ENCODE measurements at places on chromosomes 16 and 17.
A peak's percentile ranks its signal among the peaks of the same experiment; 100 is the strongest.

DNA sequence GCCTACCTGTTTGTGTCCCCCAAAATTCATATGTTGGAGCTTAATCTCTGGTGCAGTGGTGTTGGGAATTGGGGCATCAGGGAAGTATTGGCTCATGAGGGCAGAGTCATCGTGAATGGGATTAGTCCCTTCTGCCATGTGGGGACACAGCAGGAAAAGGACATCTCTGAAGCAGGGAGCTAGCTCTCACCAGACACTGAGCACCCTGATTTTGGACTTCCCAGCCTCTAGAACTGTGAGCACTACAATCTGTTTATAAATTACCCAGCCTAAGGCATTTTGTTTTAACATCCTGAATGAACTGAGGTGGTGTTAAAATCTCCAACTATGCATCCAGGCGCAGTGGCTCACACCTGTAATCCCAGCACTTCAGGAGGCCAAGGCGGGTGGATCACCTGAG is 206.0 kb downstream of the SEC14L1 start:
- no peak for DNase-seq

DNA sequence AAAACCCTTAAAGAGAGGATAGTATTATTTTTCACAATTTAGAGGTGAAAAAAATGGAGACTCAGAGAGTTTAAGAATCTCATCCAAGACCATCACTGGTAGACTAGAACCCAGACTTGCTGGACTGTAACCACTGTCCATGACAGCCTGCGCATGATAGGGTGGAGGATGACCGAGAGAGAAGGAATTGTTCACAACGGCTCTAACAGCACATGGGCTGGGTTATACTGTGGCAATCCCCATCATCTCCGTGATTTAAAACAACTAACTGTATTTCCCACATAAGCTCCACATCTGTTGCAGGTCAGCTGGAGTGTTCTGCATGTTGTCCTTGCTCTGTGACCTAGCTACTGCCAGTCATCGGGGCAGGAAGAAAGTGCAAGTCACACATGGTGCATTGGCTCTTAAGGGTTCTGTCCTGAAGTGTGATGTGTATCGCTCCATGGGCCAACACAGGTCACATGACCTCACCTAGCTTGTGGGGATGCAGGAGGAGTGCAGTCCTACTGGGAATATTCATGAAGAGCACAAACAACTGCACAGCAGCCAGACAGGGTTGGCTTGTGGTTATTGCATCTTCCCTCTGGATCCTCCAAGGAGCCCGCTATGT is 131.2 kb upstream of the MPHOSPH6 start:
- DNase-seq: no peak

- no peak for DNase-seq
These were observed 53.6 kb downstream of the CBFA2T3 start for GRCh38 chr16:88923450-88923849.

GRCh38 chr17:28613931-28614381 is at the start of gene RSKR:
Gene RSKR, minus strand, starts transcription at chr17:28614185. Its CDS starts 24 bp downstream, at chr17:28614161.
- DNase-seq: peak; percentile 5

- DNase-seq: no peak
These were observed 21.1 kb downstream of the TANC2 start for GRCh38 chr17:62987136-62987535.

- DNase-seq: peak; percentile 89
These were observed 2.0 kb downstream of the OVCA2 start for GRCh38 chr17:2043785-2044184.

GRCh38 chr16:81686391-81687130 is 92.5 kb upstream of the PLCG2 start:
- no peak for DNase-seq

- no peak for DNase-seq
These were observed 183.9 kb downstream of the HAPSTR1 start for GRCh38 chr16:9275377-9275776.

DNA sequence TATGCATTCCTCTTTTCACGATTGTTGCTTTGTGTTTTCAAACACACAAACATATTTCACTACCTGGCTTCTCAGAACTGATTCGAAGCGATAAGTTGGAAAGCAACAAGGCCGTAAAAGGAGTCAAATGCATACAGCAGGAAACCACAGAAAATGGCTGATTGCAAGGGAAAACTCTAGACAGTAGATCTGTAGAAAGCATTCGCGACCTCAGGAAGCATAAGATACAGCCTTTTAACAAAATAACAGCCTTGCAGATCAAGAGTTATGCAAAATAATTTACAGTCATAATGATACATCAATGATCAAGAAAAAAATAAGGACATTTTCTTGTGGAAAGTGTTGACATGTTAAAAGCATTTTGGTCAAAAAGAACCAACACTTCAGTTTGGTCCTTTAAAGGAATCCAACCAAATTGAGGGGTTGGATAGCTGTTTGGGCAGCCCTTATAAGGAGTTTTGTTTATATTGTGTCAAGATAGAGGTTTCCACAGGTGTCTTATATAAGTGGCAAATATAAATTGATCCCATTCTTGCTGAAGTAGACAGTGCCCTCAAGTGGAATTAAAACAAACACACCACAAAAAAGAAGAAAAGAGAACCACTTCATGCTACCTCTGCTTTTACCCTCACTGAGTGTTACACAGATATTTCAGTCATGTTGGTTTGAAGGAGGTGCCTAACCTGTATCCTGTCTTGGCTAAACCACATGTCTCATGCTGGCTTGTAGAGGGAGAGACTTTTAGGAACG is 5.5 kb downstream of the CYLD start:
- DNase-seq: peak; percentile 16

DNA sequence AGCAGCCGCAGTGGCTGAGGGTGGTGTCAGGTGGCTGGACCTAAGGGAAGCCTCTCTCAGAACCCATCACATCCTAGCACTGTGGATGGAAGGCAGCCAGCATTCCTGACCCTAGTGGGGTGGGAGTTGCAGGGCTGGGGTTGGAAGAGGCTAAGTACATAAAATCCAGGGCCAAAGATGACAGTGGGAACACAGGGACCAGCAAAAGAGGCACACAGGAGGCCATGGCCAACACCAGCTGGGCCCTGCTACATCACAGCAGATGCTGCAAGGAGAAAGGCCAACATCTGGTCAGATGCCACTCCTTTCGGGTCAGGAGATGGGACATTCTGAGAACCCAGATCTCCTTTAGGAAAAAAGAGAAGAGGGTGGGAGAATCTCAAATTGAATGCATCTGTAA is 415.4 kb downstream of the SLC39A11 start:
- DNase-seq: peak; percentile 67

GRCh38 chr17:40559954-40560591 is 5.2 kb downstream of the CCR7 start:
- DNase-seq: peak; percentile 92

GRCh38 chr17:49925921-49926320 is 43.1 kb upstream of the DLX4 start:
- no peak for DNase-seq

GRCh38 chr16:71276589-71277334 is 12.4 kb downstream of the CMTR2 start:
- DNase-seq: no peak

DNA sequence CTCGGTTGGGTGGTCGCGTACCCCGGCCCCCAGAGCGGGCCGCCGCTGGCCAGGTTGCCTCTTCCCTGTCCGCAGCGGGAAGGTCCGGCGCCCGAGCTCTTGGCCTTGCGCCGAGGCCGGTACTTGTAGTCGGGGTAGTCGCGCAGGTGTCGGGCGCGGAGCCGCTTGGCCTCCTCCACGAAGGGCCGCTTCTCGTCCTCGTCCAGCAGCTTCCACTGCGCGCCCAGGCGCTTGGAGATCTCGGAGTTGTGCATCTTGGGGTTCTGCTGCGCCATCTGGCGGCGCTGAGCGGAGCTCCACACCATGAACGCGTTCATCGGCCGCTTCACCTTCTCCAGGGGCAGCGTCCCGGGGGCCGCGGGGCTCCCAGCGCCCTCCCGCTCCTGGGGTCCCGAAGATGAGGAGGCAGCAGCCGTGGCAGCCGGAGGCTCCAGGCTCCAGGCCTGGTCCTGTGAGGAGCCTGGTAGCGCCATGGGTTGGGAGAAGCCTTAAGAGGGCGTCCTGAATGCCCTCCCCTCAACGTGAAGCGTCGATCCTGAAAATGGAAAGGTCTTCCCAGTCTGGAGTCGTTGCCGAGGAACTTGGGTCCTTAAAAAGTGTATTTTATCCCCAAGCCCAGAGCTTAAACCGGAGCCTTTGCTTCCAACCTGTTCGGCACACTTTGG is 558 bp downstream of the SOX15 start:
- DNase-seq: peak; percentile 86

Measured in EH (cell line).